NCI-H1417 (cell line): ENCODE measurements at places on chromosomes 16 and 17.

DNA sequence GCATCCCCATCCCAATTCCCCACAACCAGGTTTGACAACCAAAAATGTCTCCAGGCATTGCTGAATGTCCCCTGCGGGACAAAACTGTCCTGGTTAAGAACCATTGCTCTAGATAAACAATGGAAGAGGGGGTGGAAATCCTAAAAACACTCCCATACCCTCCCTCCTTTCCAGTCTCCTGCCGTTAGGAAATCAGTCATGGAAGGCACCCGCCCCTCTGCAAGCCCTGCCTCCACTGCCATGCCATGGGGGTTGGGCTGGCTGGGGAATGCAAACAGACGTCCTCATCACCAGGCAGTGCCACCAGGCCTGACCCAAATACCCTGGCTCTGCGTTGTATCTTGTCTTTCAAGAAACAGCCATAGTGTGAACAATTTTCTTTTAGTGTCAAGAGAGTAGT is 57.5 kb downstream of the CYTH1 start:
- DNase-seq: peak; percentile 18

DNA sequence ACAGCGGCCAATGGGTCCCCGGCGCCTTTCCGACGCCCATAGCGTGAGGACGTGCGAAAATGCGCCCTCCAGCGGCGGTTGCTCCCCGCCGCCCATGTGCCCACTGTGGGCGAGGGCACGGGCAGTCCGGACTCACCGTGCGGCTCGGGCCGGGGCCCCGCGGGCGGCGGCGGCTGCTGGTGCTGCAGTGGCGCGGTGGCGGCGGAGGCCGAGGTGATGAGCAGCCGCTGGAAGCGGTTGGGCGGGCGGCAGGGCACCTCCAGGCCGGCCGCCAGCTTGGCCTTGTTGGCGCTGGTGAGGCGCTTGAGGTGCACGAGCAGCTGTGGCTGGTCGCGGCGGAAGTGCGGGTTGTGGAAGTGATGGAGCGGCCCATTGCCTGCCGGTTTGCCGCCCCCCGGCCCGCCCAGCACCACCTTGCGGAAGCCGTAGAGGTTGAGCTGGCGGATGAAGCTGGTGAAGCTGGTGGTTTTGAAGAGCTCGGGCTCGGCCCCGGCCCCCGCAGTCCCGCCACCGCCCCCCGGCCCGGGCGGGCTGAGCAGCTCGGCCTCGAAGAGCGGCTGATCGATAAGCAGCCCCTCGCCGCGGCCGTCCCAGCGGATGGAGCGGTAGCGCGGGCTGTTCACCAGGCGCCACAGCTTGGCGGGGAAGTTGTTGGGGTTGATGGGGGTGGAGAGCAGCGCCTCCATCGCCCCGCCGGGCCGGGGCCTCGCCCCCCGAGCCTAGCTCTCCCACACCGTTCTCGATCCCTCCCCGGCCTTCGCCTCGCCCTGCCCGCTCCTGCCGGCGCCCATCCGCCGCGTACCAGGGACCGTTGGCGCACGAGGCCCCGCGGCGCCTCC is at the start of gene HSF5:
HSF5 (minus strand) TSS at position 820 of the 839 bp plus-strand sequence; CDS start at position 686, 134 bp downstream.
- no peak for DNase-seq

DNA sequence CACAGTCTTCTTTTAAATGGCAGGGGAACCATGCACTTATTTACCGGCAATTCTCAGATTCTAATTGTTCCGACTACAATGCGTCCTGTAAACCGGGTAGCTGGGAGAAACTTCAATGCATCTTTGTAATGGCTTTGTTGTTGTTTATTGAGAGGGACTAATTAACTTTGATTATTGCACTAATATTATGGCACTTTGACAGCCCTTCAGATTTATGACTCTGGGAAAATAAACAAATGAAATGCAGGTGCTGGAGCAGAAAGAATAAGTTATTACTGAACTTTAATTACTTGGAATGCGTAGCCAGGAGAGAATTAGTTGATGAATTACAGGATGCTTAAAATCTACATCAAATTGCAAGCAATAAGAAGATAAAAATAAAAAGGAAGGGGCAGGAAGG is 77.0 kb downstream of the WWOX start:
- DNase-seq: peak; percentile 31

DNA sequence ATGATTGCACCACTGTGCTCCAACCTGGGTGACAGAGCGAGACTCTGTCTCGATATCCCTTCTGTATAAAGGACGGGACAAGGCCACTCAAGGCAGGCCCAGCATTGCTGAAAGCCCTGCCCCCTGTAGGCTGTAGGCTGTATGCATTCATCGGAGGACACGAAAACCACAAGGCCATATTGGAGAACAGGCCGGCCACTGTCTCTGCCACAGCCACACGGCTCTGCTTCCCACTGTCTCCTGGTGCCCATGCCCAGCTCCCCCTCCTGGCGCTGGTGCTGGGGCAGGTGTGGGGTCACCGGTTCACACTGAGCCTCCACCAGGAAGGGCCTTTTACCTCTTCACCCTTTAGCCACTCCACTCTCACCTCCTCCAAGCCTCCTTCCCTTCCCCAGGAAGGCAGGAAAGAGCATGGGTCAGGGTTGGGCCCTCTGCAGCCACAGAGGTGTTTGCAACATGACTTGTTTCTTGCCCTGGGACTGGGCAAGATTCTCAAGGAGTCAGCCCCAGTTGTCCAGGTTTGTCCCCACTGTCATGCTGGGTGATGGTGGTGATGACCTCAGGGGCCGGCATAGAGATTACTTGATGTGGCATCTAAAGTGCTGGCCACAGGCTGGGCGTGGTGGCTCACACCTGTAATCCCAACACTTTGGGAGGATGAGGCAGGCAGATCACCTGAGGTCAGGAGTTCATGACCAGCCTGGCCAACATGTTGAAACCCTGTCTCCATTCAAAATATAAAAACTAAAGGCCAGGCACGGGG is 5.3 kb upstream of the NTN3 start:
- DNase-seq: no peak

DNA sequence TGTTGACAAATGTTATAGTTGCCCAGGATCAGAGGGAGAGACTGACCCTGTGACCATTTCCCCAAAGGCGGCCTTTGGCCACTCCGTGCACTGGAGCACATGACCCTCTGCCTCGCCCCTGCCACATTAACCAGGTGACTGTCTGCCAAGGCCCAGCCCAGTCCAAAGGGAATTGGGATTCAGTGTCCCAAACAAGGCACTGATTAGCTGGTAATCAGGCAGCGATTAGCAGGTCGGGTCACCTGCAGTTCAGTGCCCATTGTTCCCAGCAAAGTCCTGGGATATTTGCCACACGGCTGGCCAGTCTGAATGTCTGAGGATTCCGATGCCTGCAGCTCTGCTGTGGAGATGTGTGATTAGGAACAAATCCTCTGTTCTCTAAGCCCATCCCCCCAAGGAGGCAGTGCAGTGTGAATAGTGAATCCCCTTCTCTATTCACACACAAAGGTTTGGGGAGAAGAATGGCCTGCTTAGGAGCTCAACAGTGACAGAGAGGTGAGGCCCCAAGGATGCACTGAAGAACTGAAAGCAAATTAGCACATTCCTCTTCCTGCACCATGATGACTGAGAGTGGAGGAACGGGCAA is 123.1 kb upstream of the MAF start:
- no peak for DNase-seq

- DNase-seq: no peak
Measured at GRCh38 chr17:1529863-1530262, 13.5 kb upstream of the INPP5K start.

DNA sequence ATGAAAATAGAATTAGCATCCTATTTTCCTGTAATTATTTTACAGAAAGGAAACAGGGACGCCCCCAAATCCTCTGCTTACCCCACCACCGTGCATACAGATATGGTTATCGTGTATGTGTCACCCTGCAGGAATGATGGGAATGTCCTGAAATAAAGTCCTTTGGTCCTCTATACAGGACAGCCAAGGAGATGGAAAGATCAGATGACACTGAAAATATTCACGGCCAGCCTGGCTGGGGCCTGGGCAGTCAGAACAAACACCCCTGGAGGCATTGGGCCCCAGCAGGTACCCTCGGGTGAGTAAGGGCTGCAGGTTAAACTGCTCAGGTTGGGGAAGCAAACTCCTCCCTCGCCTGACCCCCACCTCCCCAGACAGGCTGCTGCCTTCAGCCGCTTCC is 368.0 kb downstream of the FOXL1 start:
- DNase-seq: no peak

DNA sequence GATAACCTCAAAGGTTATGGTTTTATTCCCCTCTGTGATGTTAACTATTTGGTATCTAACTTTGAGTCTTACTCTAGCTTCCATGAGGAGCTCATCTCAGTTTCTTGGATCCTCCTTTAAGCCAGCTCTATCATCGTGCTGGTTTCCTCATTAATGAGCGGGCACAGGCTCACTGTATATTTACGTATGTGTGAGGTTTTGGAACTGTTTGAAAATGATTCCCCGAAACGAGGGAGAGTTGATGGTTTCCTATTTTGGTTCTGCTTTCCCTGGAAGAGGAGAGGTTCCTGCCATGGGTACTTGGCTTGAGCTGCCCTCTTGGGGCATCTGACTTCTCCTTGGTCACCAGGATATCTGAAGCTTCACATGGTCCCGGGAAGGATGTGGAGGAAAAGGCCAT is 32.7 kb upstream of the PIK3R6 start:
- DNase-seq: no peak

DNA sequence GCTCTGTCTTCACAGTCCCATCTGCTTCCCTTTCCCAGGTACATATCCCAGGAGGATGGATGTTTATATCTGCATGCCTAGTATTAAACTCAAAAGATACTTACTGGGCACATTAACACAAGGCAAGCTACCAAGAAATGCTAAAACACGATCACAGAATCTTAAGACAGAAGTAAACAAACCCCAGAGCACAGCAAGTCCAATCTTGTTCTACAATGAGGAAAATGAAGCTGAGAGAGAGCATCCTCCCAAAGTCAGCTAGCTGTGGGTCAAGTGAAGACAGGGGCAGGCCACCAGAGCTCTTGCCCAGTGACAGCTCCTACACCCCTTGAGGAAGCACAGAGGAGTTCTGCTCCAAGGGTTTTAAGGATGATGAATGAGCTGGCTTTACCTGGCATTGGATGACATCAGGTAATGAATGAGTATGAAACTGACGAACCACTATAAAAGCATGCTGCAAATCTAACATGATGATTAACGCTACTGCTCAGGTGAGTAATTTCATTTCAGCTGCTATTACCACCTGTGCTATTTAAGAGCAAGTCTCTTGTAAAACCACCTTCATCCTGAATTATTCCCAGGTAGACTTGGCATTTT is 20.3 kb downstream of the XPO6 start:
- peak; percentile 33 for DNase-seq
